ENCODE measurements at places on chromosomes 1 and 21.
A peak's percentile ranks its signal among the peaks of the same experiment; 100 is the strongest.

- no peaks in the 10 kb centered on the region for H3K4me1 ChIP-seq
- H3K36me3 ChIP-seq = no peaks in the 10 kb centered on the region
- DNase-seq = no peak
- no peak overlapping the region for H3K27ac ChIP-seq
- no peaks in the 10 kb centered on the region for H3K27me3 ChIP-seq
These were observed 133.7 kb upstream of the RUNX3 start for GRCh38 chr1:25063591-25064416.

GRCh38 chr1:192376374-192376773 lies 59.6 kb downstream of the RGS21 start:
- no peaks in the 10 kb centered on the region for H3K36me3 ChIP-seq
- no peaks in the 10 kb centered on the region for H3K27me3 ChIP-seq
- H3K27ac ChIP-seq = no peak overlapping the region
- DNase-seq = no peak

- peak overlapping the region; percentile 59 for H3K4me3 ChIP-seq
- H3K4me1 ChIP-seq = peaks cover 7% of the 10 kb centered on the region
- H3K27ac ChIP-seq = peak overlapping the region; percentile 91
- H3K36me3 ChIP-seq = no peaks in the 10 kb centered on the region
These were observed 281.3 kb upstream of the C1orf105 start for GRCh38 chr1:172139196-172139595.

GRCh38 chr1:10932088-10932487 lies 80.4 kb upstream of the TARDBP start:
- H3K4me1 ChIP-seq = no peaks in the 10 kb centered on the region
- no peak overlapping the region for H3K4me3 ChIP-seq
- no peak for DNase-seq
- H3K27ac ChIP-seq = no peak overlapping the region
- no peaks in the 10 kb centered on the region for H3K27me3 ChIP-seq
- no peaks in the 10 kb centered on the region for H3K36me3 ChIP-seq

DNA sequence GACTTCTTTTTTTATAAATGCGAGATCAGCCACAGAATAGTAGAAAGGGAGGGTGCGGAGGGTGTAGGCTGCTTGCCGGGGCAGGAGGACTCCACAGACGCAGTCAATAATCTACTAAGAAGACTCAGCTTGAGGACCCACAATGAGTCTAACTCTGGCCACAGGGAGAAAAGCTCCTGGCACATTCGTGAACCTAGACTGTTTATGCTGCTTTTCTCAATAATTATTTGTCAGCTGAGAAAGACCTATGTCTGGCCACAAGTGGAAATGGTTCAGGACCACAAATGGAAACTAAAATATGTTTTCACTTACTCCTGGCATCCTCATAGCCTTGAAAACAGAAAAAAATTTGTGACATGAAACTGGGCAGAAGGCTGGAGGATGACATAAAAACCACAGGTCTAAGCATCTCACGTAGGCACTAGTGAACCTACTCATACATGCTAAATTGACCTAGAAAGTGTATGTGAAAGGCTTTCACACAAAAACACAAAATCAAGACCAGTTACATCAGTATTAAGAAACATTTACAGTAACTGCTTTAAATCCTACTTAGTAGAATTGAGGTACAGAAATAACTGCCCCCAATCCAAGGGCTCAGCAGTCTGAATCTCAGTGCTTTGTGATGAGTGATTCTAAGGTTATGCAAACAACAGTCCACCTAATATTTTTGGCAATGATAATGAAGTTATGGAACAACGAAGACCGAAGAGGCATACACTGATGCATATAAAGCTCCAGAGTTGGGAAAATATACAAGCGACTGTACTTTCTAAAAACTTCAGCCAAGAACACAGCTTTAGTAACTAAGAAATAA lies 159.5 kb downstream of the SLC45A1 start:
- no peaks in the 10 kb centered on the region for H3K36me3 ChIP-seq
- H3K27me3 ChIP-seq = no peaks in the 10 kb centered on the region

- no peak overlapping the region for H3K4me3 ChIP-seq
- peaks cover 11% of the 10 kb centered on the region for H3K4me1 ChIP-seq
- no peak overlapping the region for H3K27ac ChIP-seq
These were observed 48.4 kb downstream of the ZBTB40 start for GRCh38 chr1:22500058-22500457.

- no peaks in the 10 kb centered on the region for H3K36me3 ChIP-seq
- peaks cover 36% of the 10 kb centered on the region for H3K4me1 ChIP-seq
- H3K27me3 ChIP-seq = no peaks in the 10 kb centered on the region
- no peak overlapping the region for H3K4me3 ChIP-seq
- peak overlapping the region; percentile 56 for H3K27ac ChIP-seq
These were observed 126.4 kb downstream of the CLIC6 start for GRCh38 chr21:34795175-34795547.

- H3K36me3 ChIP-seq = no peaks in the 10 kb centered on the region
- H3K4me3 ChIP-seq = no peak overlapping the region
- no peak overlapping the region for H3K27ac ChIP-seq
- H3K4me1 ChIP-seq = peaks cover 93% of the 10 kb centered on the region
- H3K27me3 ChIP-seq = no peaks in the 10 kb centered on the region
- DNase-seq = no peak
These were observed 26.4 kb downstream of the OPTC start for GRCh38 chr1:203520315-203520714.

DNA sequence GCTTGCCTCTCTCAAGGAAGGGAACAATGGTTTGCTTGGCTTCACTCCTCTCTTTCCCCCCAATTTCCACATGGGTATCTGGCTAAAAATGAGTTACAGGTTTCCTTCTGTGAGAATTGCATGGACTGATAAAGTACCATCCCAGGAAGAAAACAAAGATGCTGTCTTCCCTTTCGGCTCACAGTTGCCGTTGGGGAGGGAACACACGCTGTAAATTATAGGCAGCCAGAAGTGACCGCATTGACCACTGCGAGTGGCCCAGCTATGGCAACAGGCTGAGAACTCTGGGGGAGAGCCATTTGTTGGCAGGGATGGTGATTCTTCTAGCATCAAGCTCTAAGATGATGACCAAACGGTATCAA lies 2.9 kb downstream of the RUNX1 start:
- H3K4me1 ChIP-seq = peaks cover 33% of the 10 kb centered on the region
- no peak overlapping the region for H3K27ac ChIP-seq
- no peak for DNase-seq
- no peak overlapping the region for H3K4me3 ChIP-seq

- H3K27ac ChIP-seq = no peak overlapping the region
- H3K4me1 ChIP-seq = no peaks in the 10 kb centered on the region
- no peaks in the 10 kb centered on the region for H3K27me3 ChIP-seq
- no peak for DNase-seq
- H3K36me3 ChIP-seq = no peaks in the 10 kb centered on the region
These were observed 65.0 kb upstream of the POU3F1 start for GRCh38 chr1:38111589-38111988.

- H3K4me3 ChIP-seq = no peak overlapping the region
- no peak overlapping the region for H3K27ac ChIP-seq
- no peaks in the 10 kb centered on the region for H3K27me3 ChIP-seq
- no peaks in the 10 kb centered on the region for H3K4me1 ChIP-seq
These were observed 12.6 kb downstream of the RHBDL2 start for GRCh38 chr1:38929054-38929453.

GRCh38 chr1:2339206-2340085 lies 51.9 kb downstream of the MORN1 start:
- no peaks in the 10 kb centered on the region for H3K4me1 ChIP-seq
- no peak for DNase-seq
- H3K4me3 ChIP-seq = no peak overlapping the region
- no peaks in the 10 kb centered on the region for H3K27me3 ChIP-seq
- no peaks in the 10 kb centered on the region for H3K36me3 ChIP-seq

GRCh38 chr1:9594471-9595155 lies 5.9 kb downstream of the TMEM201 start:
- no peaks in the 10 kb centered on the region for H3K36me3 ChIP-seq
- no peak overlapping the region for H3K4me3 ChIP-seq
- no peak overlapping the region for H3K27ac ChIP-seq
- H3K27me3 ChIP-seq = no peaks in the 10 kb centered on the region
- DNase-seq = no peak

GRCh38 chr1:42214447-42214871 lies 49.9 kb upstream of the GUCA2A start:
- DNase-seq = no peak
- H3K27me3 ChIP-seq = no peaks in the 10 kb centered on the region
- peaks cover 13% of the 10 kb centered on the region for H3K4me1 ChIP-seq

DNA sequence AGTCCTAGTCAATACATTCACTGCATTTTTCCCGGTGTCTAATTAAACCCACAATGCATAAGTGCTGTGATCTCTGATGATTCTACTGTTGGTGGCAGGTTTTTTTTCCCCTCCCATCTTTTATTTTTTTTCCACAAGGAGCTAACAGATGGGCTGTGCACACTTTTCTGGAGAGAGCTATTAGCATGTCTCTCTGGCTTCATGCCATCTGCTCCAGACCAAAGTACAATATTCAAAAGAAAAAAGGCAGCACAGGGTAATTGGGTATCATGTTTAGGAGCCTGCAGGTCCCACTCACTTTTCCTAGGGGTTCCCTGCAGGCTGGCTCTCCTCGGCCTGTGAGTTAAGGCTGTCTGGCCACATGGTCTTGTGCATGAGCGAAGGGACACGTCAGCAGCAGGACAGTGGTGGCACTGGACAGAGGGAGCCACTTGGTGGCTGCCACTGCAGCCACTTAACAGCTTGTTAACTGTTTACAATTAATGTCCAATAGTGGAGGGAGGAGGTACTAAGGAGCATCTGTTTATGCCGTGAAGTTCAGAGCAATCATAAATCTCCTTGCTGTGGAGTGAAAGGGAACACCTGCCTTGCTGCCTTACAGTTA lies 53.5 kb upstream of the C8B start:
- H3K4me3 ChIP-seq = no peak overlapping the region
- H3K4me1 ChIP-seq = no peaks in the 10 kb centered on the region
- H3K27me3 ChIP-seq = no peaks in the 10 kb centered on the region

DNA sequence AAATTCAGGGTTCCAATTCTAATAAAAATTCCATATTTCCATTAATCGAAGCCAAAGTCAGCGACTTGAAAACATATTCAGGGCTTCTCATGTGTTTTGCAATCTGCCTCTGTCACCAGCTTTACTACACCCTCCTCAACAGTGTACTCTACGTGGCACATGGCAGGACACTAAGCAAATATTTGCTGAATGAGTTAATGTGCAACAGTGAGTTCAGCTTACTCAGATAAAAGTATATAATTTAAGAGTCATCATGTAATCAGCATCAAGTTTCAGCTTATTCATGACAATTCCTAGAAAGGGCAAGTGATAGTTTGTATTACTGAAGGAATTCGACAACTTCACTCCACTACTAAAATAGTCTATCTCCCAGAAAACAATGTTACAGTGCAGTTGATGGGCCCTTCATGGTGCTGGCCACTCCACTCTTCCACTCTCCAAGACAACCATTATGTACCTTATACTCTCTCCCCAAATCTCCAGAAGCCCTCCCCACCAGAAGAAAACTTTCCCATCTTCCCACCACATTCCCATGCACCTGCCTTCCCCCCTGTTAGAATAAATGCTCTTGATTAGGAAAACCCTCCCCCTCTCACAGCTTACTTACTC lies 97.3 kb downstream of the TTLL7 start:
- no peaks in the 10 kb centered on the region for H3K27me3 ChIP-seq
- no peak overlapping the region for H3K27ac ChIP-seq
- no peak for DNase-seq
- H3K36me3 ChIP-seq = no peaks in the 10 kb centered on the region
- no peak overlapping the region for H3K4me3 ChIP-seq
- no peaks in the 10 kb centered on the region for H3K4me1 ChIP-seq

DNA sequence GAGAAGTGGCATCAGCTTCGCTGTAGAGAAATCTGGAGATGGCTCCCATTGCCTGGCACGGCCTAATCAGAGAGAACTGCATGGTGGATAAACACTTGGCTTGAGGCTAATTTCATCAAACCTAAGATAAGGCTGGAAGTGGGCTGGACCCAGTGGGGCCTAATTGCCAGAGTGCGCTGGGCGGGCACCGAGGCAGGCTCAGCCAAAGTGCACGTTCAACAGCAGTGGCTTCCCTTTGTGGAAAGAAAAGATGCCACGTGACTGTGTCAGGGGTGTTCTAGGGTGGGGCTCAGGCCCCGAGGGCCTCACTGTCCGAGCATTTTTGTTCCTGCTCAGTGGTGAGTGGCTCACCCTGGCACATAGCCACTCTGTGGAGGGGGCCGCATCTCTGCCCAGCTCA lies 5.8 kb downstream of the PLCH2 start:
- H3K27me3 ChIP-seq = no peaks in the 10 kb centered on the region
- DNase-seq = no peak
- no peak overlapping the region for H3K4me3 ChIP-seq
- H3K36me3 ChIP-seq = no peaks in the 10 kb centered on the region
- no peaks in the 10 kb centered on the region for H3K4me1 ChIP-seq
- no peak overlapping the region for H3K27ac ChIP-seq

DNA sequence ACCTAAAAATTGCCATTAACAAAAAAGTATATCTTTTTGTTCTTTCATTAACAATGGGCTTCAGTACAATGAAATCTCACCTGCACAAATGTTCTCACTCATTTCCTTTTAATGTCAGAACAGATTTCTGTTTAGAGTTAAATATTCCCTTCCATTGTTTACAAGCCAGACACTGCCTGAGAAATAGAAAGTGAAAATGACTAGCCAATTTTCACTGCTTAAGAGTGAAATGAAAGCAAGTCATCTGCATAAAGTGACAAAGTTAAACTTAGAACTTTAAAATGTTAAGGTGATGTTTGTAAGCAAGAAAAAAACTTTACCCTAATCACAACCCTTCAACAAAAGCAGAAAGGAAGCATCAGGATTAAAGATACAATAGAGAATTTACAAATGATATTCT lies 27.5 kb downstream of the COA6 start:
- H3K27me3 ChIP-seq = no peaks in the 10 kb centered on the region
- H3K4me1 ChIP-seq = no peaks in the 10 kb centered on the region

GRCh38 chr1:237851210-237851845 lies 39.4 kb downstream of the ZP4 start:
- no peaks in the 10 kb centered on the region for H3K4me1 ChIP-seq
- no peak for DNase-seq
- H3K27me3 ChIP-seq = no peaks in the 10 kb centered on the region
- no peaks in the 10 kb centered on the region for H3K36me3 ChIP-seq

- no peak for DNase-seq
- no peak overlapping the region for H3K4me3 ChIP-seq
- no peak overlapping the region for H3K27ac ChIP-seq
- no peaks in the 10 kb centered on the region for H3K27me3 ChIP-seq
- no peaks in the 10 kb centered on the region for H3K36me3 ChIP-seq
These were observed 9.9 kb upstream of the PLEKHG5 start for GRCh38 chr1:6501279-6501813.

DNA sequence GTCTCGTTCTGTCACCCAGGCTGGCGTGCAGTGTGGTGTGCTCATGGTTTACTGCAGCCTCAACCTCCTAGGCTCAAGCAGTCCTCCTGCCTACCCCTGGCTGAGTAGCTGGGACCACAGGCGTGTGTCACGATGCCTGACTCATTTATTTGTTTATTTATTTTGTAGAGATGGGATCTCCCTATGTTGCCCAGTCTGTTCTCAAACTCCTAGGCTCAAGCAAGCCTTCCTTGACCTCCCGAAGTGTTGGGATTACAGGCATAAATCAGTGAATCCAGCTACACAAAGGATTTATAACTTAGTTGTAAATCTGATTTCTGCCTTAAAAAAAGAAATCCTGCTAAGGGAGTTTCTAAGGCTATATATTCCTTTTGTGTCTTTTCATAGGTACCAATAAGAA lies 30.5 kb upstream of the ZNF496 start:
- H3K27ac ChIP-seq = no peak overlapping the region
- peaks cover 12% of the 10 kb centered on the region for H3K4me1 ChIP-seq
- H3K27me3 ChIP-seq = peaks cover 12% of the 10 kb centered on the region

- no peak overlapping the region for H3K27ac ChIP-seq
- H3K36me3 ChIP-seq = no peaks in the 10 kb centered on the region
- H3K4me3 ChIP-seq = no peak overlapping the region
- H3K4me1 ChIP-seq = no peaks in the 10 kb centered on the region
- H3K27me3 ChIP-seq = no peaks in the 10 kb centered on the region
- DNase-seq = no peak
These were observed 247.2 kb downstream of the DUSP10 start for GRCh38 chr1:221494670-221495069.

Data from sigmoid colon (tissue), 7 donors.